NCI-H1105 (cell line): ENCODE measurements at places on chromosomes 6 and 20.

GRCh38 chr6:111552241-111552744 is 53.4 kb downstream of the TRAF3IP2 start:
- DNase-seq = peak; percentile 97

GRCh38 chr6:30880698-30881252 is 3.5 kb upstream of the DDR1 start:
- DNase-seq = no peak

GRCh38 chr6:133447924-133448323 is 206.8 kb downstream of the EYA4 start:
- DNase-seq = no peak

GRCh38 chr6:23566418-23566817 is 559.6 kb upstream of the NRSN1 start:
- peak; percentile 45 for DNase-seq

GRCh38 chr6:130520221-130520620 is 154.4 kb downstream of the TMEM200A start:
- no peak for DNase-seq

GRCh38 chr6:129771678-129772077 is 61.7 kb upstream of the ARHGAP18 start:
- DNase-seq = no peak

GRCh38 chr6:107956586-107957307 is 1.3 kb downstream of the SEC63 start:
- no peak for DNase-seq

- DNase-seq = no peak
Measured at GRCh38 chr6:36326356-36326995, 10.2 kb downstream of the BNIP5 start.

DNA sequence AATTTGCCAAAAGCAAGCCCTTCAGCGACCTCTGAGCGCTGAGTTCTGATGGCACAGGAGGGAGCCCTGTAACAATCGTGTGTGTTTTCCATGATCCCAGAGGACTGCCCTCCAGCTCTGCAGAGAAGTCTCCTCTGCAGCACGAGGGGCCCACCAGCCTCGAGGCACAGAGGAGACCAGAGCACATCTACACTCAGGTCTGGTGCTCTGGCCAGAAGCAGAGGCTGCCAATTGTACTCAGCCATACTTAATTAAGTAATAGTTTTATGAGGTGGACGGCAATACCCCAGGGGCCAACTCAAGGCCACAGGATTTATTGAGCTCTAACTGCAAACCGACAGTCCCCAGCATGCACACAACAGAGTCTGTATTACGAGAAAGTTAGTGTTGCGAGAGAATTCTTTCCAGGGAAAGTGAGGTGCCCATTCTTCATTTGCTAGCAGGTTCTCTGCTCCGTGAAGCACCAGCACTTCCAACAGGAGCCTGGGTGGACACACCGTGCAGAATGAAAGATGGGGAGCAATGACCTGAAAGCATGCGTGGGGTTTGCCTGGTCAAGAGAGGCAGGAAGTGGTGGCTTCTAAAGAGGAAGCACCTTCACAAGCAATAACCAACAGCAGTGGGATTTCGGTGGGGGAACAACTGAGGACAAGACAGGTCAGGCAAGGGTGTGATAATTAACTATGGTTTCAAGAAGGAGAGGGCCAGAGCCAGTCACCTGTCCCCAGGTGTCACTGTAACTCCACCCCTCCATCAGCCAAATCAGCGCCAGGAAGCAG is 92.8 kb upstream of the FOXC1 start:
- no peak for DNase-seq

DNA sequence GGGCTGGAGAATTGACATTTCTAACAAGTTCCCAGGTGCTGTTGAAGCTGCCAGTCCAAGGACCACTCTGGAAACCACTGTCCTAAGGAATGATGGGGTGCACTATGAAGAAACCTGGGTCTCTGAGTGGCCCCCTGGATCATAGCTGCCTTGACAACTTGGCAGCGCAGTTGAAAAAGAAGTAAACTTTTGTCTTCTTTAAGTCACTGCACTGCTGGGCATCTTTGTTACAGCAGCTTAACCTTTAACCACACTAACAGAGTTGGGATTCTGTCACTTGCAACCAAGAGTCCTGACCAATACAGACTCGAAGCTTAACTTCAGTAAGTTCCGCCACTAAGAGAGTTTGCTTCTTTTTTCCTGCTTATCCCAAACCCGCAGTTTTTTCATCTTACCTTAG is 8.5 kb upstream of the KCNK15 start:
- no peak for DNase-seq

- no peak for DNase-seq
Measured at GRCh38 chr6:33792981-33793380, 4.1 kb upstream of the LEMD2 start.

DNA sequence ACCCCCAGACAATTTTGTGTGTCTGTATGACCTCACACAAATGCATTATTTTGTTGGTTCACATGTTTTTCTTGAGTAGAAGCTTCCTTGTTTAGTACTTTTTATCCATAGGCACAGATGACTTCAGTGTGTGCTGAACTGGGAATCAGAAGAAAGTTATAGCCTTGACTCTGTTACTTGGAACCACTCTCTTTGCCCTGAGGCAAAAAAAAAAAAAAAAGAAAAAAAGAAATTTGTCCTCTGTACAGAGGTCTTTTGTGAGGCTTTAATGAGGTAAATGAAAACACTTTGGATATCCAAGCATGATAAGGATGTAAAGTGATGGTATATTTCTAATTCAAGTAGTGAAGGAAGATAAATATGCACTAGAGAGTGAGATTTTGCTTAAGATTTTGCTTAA is 51.9 kb downstream of the TRMT11 start:
- DNase-seq = no peak

- DNase-seq = no peak
Measured at GRCh38 chr6:12418946-12419345, 128.8 kb downstream of the EDN1 start.

GRCh38 chr6:110828396-110828795 is 13.1 kb upstream of the CDK19 start:
- DNase-seq = no peak

DNA sequence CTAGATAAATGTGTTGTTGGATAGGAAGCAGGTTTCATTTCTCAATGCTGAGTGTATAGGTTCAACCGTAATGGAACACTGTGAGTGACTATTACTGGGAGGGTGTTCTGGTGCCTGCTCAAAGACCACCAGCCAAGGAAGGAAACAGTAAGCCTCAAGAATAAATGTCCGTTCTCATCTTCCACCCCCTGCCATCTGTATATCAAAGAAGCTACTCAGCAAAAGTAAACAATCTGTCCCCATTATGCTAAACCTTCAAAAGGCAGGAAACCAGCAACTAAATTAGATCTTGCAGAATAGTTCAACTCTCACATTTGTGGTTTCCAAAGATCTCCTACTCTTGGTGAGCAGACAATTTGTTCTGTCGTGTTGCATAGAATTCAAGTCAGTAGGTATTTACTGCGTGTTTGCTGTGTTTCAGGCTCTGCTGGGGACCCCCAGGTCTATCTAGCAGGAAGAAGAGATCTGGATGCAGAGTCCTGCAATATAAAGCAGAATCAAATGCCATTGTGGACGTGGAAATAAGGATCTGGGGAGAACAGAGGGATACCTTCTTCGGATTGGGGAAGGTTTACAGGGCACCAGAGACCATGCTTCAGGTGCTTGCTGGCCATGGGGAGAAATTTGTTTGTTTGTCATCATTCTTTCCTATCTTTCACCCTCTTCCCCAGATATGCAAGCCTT is 87.3 kb downstream of the SCML4 start:
- no peak for DNase-seq

DNA sequence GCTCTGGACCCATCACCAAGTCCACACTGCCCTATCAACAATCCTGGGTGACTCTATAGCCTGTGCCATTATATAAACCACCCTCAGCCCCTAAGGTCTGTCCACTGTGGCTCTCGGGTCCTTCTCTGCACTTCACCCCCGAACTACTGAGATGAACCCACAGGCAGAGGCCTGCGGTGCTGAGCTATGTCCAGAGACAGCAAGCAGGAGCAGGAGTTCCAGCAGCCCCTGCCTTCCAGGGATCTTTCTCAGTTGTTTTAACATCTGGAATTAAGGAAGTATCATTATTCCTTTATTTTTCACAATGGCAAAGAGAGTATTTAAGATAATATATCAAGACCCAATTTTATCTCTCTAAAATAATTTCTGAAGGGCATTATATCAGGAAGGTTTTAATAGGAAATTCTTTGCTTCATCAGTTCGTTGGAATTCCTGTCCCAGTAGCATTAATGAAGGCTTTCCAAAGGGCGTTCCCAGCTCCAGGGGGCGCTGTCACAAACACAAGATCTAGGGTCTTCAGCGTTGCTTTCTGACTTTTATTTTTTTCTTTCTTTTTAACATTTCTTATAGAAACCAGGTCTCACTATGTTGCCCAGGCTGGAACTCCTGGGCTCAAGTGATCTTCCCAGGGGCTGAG is 27.3 kb downstream of the RRBP1 start:
- no peak for DNase-seq

DNA sequence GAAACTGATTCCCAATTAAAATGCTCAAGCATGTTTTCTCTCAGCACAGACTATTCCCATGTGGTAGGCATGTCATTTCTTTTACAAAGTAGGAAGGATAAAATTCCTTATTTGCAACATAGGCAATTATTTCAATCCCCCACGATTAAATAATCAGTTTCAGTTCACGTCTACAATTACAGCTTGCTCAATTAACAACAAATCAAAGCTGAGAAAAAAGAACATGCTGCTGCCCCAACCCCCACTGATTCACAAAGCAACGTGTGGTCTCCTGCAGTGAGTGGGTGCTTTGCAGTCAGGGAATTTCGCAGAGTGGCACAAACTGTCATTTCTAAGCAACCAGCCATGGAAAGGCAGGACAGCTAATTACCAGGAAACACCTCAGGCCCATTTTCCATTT is 17.0 kb downstream of the RNASET2 start:
- no peak for DNase-seq
